Dermis microvascular lymphatic vessel endothelial cell (primary cell): ENCODE measurements at places on chromosomes 11 and 22. TPM values are rescaled to one million over a fixed set of nuclear protein-coding genes. Genes with fewer than 3 reads are reported as not detected.

The SLC37A2 gene
- 0.90 and 1.1 TPM in 2 replicates for total RNA-seq

The ABCG4 gene
- under 0.01 TPM in 1 of 2 replicates, not detected in the other for total RNA-seq

The NPTXR gene
- 0.13 TPM in 2 replicates for total RNA-seq

The SLC25A17 gene
- total RNA-seq: 15.7 and 19.2 TPM in 2 replicates

The ZBTB16 gene
- total RNA-seq: 6.4 and 8.9 TPM in 2 replicates

The ACTN3 gene
- under 0.01 TPM in 2 replicates for total RNA-seq

The MUC2 gene
- total RNA-seq: not detected in 2 replicates

The TSKU gene
- 3.0 and 5.9 TPM in 2 replicates for total RNA-seq

The OR52H1 gene
- 0.13 TPM in 2 replicates for total RNA-seq

The NCR3LG1 gene
- 0.38 and 0.51 TPM in 2 replicates for total RNA-seq

The RTN4RL2 gene
- 0.13 TPM in 1 of 2 replicates, not detected in the other for total RNA-seq

The PHLDB1 gene
- total RNA-seq: 20.7 and 27.6 TPM in 2 replicates

The GNB1L gene
- 5.4 and 5.5 TPM in 2 replicates for total RNA-seq

The UBQLN3 gene
- total RNA-seq: not detected in 2 replicates

The SAA4 gene
- not detected in 2 replicates for total RNA-seq

The FZD4 gene
- total RNA-seq: 143 and 147 TPM in 2 replicates

The SLC29A2 gene
- total RNA-seq: 0.77 and 1.0 TPM in 2 replicates

The TRPC6 gene
- 13.1 and 27.6 TPM in 2 replicates for total RNA-seq

The OR5M11 gene
- not detected in 2 replicates for total RNA-seq

The MMP13 gene
- not detected in 2 replicates for total RNA-seq
